Effector CD8-positive, alpha-beta T cell (primary cell): ENCODE measurements at places on chromosomes 3 and 15.

GRCh38 chr3:147361454-147362420 is 44.6 kb downstream of the ZIC4 start:
- DNase-seq, result no peak

DNA sequence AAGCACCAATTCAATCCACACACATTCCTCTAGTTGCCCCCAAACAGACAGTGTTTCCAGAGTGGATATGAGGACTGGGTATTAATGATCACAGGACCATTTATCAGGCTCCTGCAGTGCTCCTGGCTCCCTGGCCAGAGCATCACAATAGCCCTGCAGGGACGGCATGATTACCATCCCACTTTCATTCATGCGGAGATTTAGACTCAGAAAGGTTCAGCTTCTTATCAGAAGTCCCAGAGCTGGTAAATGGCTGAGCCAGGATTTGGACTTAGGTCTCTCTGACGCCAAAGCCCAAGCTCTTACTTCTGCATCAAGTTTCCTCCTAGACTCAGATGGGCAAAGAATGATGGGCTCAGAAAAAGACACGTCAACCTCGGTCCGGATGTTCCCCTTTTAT is 2.9 kb upstream of the EPHB3 start:
- no peak for DNase-seq

- DNase-seq, result no peak
These were observed 4.0 kb downstream of the RASSF1 start for GRCh38 chr3:50336452-50337174.

- DNase-seq, result no peak
These were observed 66.6 kb upstream of the FEZF2 start for GRCh38 chr3:62439978-62440377.

GRCh38 chr3:76873532-76874242 is 166.2 kb upstream of the ROBO2 start:
- no peak for DNase-seq

- DNase-seq, result no peak
These were observed 142.2 kb downstream of the ALDH1A2 start for GRCh38 chr15:57923306-57923705.

DNA sequence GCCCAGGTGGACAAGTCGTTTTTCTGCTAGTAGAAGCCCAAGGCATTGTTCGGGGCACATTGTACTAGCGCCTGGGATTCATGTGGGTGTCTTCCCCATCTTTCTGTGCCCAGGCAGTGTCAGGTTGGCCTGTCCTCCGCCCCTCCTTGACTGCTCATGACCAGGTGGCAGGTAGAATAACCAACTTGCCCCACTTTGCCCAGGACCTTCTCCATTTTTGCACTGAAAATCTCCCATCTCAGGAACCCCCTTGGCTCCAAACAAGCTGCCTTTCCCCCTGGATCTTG is 33.9 kb downstream of the PLA2G4D start:
- no peak for DNase-seq

DNA sequence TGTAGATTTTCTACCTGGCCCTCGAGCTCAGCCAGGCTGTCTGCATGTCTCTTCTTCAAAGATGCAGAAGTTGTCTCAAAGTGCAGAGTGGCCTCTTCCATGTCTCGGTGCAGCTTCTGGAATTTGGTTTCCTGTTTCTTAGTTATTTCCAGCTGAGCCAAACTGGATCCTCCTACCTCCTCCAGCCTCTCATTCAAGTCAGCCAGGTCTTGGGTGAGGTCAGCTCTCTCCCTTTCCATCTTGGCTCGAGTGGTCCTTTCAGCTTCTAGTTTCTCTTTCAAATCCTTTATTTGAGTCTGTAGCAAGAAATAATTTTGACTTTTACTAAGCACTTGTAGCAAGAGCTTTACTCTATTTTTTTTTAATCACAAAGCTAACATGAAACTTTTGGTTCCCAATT is 81.8 kb downstream of the MYH15 start:
- no peak for DNase-seq

DNA sequence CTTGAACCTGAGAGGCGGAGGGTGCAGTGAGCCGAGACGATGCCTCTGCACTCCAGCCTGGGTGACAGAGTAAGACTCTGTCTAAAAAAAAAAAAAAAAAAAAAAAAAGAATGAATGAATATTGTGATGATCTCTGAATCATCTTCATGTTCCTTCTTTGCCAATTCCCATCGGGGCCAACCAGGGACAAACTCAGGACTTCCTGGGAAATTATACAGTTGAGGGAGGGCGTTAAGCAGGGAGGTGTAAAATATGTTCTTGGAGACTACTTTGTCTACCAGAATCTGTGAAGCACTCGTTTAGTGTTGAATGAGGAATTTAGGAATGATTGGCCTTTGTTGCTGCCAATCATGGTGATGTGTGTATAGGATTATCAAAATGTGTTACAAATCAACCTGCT is 210.6 kb downstream of the PTPRG start:
- no peak for DNase-seq

GRCh38 chr3:159882790-159883779 is 105.5 kb upstream of the IL12A start:
- no peak for DNase-seq

- no peak for DNase-seq
These were observed 21.8 kb downstream of the FBXO22 start for GRCh38 chr15:75925440-75925839.

GRCh38 chr3:44948239-44948638 is 27.7 kb downstream of the ZDHHC3 start:
- no peak for DNase-seq

- DNase-seq, result no peak
These were observed 217.2 kb upstream of the UMPS start for GRCh38 chr3:124512881-124513609.

DNA sequence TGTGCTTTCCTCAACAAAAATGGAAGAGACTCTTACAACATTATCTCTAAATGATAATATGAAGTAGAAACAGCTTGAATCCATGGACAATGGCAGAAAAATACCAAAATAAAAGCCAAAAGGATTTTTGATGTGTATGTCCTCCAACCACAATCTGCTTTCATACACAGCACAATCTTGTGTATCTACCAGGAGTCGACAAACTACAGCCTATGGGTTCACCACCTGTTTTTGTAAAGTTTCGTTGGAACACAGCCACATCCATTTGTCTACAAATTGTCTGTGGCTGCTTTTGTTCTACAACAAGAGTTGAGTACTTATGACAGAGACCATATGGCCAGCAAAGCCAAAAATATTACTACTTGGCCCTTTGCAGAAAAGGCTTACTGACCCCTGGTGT is 88.7 kb upstream of the UBE2E2 start:
- no peak for DNase-seq

DNA sequence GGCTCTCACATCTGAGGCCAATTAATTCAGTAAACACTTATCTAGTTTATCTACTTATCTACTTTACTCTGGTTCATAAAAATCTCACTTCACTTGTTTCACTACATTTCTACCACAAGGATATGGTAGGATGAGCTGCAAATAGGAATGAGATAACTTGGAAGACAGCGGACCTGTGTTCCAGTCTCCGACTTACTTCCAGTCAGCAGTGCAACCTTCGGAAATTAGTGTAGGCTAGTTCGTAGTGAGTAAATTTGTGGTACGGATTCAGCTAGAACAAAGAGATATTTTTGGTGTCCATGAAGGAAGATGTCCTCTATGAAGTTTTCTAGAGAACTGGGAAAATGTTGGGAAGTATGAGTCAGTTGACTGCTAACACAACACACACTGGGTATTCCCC is 66.3 kb downstream of the TPRG1 start:
- DNase-seq, result no peak

DNA sequence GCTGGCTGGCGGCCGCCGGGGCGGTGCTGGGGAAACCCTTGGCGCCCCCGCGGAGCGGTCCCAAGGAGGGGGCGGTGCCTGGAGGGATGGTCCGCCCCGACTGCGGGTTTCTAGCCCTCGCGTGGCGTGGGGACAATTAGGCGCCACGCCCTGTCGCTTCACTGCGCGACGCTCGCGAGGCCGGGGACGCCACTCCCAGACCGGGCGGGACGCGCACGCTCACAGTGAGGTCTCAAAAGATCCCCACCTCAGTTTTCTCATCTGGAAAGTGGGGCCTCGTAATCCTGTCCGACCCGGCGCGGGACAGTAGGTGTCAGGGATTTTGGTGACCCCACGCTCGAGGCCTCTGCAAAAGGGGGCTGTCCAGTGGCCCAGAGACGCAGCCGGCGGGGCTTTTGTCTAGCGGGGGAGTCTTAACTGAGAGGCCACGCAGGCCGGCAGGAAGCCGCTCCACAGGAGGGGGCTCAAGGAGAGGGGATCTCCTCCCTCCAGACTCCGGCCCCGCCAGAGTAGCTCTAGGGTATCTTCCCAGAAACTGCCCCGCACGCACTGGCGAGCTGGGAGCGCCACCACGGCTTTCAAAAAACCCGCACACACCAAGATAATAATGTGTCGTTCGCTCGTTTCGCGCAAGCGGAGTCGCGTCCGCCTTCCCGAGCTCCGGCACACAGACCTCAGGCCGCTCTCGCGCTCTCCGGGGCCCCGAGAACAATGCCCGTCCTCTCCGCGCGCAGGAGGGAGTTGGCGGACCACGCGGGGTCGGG is 710 bp upstream of the CLK3 start:
- peak; percentile 92 for DNase-seq

DNA sequence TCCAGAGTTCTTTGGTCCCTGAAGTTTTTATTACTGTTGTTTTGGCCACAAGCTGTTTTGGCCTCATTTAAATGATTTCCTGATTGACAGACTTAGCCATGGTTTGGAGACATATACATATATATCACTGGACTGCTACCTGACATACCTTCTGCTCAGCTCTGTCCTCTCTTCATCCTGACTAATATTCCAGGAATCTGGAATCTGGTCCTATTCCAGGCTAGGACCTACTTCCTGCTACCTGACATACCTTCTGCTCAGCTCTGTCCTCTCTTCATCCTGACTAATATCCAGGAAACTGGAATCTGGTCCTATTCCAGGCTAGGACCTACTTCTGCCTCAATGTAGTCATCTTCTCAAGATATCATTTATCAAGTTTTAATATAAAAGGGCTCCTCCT is 724.4 kb upstream of the ROBO1 start:
- DNase-seq, result no peak

GRCh38 chr15:63945007-63945788 is 101.1 kb downstream of the DAPK2 start:
- DNase-seq, result peak; percentile 51

- no peak for DNase-seq
These were observed 1044.7 kb downstream of the IGSF11 start for GRCh38 chr3:117989982-117990381.

GRCh38 chr3:14852058-14852594 is 33.4 kb downstream of the FGD5 start:
- DNase-seq, result no peak

GRCh38 chr3:20125897-20126296 is 60.1 kb downstream of the SGO1 start:
- DNase-seq, result no peak

DNA sequence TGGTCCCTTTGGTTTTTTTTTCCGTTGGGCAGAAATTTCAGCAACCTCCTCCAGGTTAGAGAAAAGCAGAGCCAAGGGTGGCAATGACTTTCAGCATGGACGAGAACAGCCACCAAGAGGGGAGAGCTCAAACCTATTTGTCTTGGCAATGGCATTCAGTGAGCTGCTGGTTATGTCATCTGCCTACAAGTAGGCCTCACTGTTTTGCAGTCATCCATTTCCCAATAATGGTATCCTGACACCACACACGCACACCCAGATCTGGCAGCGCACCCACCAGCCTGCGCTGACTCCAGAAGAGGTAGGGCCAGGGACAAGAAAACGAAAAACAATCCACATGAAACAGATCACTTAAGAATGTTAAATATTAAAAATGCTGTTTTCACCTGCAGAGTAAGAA is 92.3 kb downstream of the MAGI1 start:
- DNase-seq, result no peak

DNA sequence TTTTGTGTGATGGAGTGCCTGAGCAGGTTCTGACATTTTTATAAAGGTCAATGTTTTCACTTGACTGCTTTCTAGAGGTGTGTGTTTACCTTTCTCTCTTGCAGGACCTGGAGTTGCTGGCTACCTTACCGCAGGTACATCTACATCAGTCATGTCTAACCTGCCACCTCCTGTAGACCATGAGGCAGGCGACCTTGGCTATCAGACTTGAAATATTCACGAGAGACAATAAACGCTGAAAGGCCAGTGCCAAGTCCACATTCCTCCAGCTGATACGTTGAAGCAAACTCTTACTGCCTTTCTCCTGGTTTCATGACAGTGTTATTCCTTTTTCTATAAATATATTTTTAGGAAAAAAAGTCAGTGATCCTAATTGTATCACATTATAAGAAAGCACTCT is 59.0 kb upstream of the ACKR4 start:
- DNase-seq, result no peak

GRCh38 chr3:189981668-189982067 is 139.0 kb downstream of the P3H2 start:
- no peak for DNase-seq

GRCh38 chr3:197407526-197407925 is 109.1 kb upstream of the DLG1 start:
- DNase-seq, result no peak

GRCh38 chr15:48469271-48469670 is 138.0 kb downstream of the DUT start:
- no peak for DNase-seq

DNA sequence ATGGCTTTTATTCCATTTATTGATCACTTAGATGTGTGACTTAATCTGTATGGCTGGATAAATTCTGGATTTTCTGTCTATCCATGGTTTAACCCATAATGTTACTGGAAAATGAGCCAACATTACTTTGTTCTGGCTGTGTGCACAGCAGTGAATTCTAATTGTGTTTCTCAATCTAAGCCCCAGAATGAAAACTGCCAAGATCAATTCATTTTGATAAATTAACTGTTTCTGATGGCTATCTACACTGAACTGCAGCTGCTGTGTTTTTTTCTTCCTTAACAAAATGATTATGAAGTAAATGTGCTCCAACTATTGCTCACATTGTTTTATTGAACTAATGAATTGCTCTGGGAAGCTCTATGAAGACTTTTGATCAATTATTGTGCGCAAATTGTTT is 35.7 kb upstream of the CPB1 start:
- DNase-seq, result no peak

DNA sequence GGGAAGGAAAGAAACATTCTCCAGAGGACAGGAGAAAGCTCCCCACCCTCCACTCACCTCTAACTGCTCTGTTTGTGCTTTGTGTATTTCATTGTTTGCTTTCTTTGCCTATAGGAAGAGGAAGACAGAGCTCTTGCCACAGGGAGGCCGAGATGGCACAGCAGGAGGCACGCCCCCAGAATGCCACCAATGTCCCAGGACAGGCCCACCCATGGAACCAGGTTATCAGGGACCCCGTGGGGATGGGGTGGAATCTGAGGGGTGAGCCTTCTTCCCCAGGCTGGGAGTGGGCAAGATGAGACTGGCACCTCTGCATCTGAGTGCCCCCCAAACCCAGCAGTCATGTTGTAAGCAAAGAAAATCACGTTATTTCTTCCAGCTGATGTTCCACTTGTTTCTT is 155.8 kb downstream of the TBC1D2B start:
- no peak for DNase-seq

GRCh38 chr3:109369510-109369909 is 32.2 kb upstream of the DPPA4 start:
- DNase-seq, result no peak

- DNase-seq, result no peak
These were observed 630 bp downstream of the KIF15 start for GRCh38 chr3:44762170-44762677.

GRCh38 chr3:140007911-140008869 is 73.2 kb downstream of the CLSTN2 start:
- no peak for DNase-seq

- DNase-seq, result no peak
These were observed 878 bp upstream of the TLR9 start for GRCh38 chr3:52226229-52226817.

GRCh38 chr3:108333961-108334360 is 37.6 kb downstream of the HHLA2 start:
- DNase-seq, result no peak
